ENCODE measurements at places on chromosomes 6 and 20. TPM values are rescaled to one million over a fixed set of nuclear protein-coding genes. Genes with fewer than 3 reads are reported as not detected.

DNA sequence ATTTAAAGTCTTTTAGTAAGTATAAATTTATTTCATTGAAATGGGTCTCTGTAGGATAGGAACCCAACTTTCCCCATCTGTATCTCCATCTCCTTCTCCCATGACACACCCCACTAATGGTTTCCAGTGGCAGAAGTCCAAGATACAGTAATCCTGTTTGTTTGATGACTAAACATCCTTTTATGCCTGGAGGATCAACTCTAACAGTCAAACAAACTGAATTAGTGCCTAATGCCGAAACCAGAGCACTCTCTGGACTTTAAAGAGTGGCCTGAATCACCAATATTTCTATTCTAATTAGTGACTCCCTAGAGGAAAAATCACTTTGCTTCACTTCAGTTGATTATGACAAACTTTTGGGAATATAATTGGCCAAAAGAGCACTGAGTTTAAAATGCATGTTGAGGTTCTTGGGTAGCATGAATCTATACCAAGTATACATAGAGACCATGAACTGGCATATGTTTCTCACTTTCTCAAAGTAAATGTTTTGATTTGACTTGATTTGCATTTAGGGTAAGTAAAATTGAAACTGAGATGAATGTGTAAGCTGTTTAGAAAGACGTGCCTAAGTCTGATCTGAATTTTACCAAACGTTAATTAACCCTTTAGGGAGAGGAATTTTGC, 776.4 kb upstream of the NRSN1 start:
- DNase-seq = no peak

GRCh38 chr20:44209686-44210405, 725 bp downstream of the OSER1 start:
- no peak for DNase-seq

GRCh38 chr20:47252879-47253307, 103.6 kb downstream of the ZMYND8 start:
- DNase-seq = no peak

GRCh38 chr6:156760377-156760776, 16.8 kb upstream of the ARID1B start:
- no peak for DNase-seq

GRCh38 chr6:97460394-97461080, 177.5 kb upstream of the MMS22L start:
- no peak for DNase-seq

DNA sequence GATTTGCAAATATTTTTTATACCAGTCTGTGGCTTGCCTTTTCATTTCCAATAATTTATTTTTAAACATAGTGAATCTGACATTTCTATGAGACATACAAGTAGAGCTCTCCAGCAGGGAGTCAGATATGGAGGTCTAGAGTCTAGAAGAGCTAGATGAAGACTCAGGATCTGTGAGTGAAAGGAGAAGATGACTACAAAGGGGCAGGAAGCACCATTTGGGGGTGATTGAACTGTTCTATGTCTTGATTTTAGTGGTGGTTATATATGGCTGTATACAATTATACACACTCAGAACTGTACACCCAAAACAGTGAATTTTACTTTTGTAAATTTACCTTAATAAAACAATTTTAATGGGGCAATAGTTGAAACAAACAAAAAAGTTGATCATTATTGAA, 127.9 kb upstream of the BACH2 start:
- no peak for DNase-seq

- DNase-seq = peak; percentile 50
Observed at GRCh38 chr6:5203546-5203945, 57.2 kb downstream of the LYRM4 start.

DNA sequence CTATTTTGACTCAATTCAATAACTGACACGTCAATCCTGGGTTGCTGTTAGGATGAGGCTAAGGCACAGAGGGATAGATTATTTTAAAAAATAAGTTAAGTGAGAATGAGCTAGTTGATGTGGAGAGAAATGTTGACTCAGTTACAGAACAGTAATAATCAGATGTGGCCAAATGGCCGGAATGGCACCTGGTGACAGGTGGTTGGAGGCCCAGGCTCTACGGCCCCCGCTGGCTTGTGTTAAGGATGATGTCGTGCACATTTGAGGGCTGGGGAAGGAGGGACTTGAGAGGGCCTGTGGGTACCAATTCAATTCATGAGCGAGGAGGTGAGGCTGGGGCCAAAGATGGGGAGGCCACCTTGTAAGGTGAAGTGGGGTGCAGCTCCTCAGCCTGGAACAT, 31.7 kb downstream of the APCDD1L start:
- DNase-seq = no peak

GRCh38 chr20:35902545-35902941, 51.8 kb downstream of the SCAND1 start:
- DNase-seq = no peak

LRRC73 gene
- total RNA-seq = 1.6 TPM
